ENCODE measurements at places on chromosomes 6 and 20.
A peak's percentile ranks its signal among the peaks of the same experiment; 100 is the strongest.

- no peak for DNase-seq
These were observed 194.6 kb upstream of the LAMP5 start for GRCh38 chr20:9319687-9320384.

DNA sequence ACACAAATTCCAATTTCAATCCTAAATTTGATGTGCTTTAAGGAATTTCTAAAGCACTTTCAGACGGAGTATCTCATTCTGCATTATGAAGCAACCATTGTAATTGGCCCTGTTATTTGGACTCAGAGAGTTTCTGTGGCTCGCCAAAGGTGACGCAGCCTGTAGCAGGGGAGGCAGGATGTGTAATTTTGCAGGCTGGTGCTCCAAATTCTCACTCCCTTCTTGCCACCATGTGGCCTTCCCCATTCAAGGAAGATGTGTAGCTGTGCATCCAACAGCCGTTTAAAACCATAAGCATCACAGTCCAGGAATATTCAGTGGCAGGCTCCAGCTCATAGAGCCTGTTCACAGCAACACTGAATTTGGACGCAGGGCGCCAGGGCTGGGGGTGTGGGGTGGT, 45.8 kb downstream of the AGPAT4 start:
- DNase-seq = no peak

DNA sequence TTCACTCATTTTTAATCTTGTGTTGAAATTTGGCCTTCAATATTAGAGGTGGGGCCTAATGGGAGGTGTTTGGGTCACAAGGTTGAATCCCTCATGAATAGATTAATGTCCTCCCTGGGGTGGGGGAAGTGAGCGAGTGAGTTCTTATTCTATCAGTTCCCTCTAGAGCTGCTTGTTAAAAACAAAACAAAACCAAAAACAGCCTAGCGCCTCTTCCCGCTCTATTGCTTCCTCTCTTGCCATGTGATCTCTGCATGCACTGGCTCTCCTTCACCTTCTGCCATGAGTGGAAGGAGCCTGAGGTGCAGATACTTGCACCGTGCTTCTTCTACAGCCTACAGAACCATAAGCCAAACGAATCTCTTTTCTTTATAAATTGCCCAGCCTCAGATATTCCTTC, 89.6 kb upstream of the SLC35F1 start:
- no peak for DNase-seq

GRCh38 chr6:93394471-93394870, 24.9 kb downstream of the EPHA7 start:
- DNase-seq = no peak

GRCh38 chr6:75368151-75368779, 83.7 kb upstream of the TMEM30A start:
- no peak for DNase-seq

DNA sequence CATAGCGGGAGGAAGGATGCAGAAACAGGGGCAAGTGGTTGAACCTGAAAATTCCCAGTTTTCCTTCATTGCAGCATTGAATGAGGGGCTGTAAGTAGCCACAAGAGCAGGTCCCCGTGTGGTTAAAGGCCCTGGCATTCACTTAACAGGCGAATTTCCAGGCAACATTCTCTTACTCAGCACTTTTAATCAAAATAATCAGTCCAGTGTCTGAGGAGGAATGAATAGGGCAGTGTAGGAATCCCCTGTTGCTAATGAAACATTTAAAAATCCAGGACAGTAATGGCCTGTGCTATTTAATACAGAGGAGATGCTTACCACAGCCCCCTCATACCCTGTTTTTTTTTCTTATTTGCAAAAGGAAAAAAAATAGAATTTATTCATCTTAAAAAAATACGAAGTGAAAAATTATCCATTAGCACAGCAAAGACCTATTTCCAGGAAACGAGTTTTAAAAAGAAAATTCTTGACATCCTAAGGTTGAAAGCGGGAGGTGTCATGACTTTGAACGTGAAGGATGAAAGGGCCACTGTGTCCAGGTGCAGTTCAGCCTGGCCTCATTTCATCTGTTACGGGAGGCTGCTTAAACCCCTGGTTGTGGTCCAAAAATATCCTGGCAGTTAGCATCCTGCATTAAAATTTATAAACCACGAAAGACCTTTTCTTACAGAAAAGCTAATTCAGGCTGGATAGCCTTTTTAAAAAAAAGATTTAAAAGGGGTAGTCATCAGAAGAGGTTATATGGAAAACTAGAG, 20.2 kb downstream of the MYLK4 start:
- DNase-seq = no peak

DNA sequence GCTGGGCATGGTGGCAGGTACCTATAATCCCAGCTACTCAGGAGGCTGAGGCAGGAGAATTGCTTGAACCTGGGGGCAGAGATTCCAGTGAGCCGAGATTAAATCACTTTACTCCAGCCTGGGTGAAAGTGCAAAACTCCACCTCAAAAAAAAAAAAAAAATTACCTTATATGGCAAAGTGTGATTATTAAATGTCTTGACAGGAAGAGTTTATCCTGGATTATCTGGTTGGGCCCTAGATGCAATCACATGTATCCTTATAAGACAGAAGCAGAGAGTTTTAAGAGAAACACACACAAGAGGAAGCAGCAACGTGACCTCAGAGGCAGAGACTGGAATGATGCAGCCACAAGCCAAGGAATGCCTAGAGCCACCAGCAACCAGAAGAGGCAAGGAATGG, 11.0 kb downstream of the ADA start:
- no peak for DNase-seq

GRCh38 chr6:30325873-30326525, 728 bp upstream of the TRIM39 start:
- peak; percentile 78 for DNase-seq

GRCh38 chr6:150588888-150589499, 10.7 kb upstream of the PLEKHG1 start:
- DNase-seq = no peak

GRCh38 chr6:139768196-139768595, 393.7 kb upstream of the CITED2 start:
- no peak for DNase-seq

DNA sequence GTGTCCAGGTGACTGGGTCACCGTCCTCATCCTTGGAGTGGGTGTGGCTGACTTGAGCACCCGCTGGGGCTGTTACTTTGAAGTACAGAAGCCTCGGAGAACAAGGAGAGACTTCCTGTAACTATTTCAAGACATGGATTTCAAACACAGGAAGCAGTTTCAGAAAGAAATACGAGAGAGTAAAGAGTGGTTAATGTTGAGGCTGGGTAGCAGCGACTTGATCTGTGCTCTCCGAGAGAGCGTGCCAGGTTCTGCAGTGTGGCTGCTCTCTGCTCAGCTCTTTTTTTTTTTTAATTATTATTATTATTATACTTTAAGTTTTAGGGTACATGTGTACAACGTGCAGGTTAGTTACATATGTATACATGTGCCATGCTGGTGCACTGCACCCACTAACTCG, 17.5 kb upstream of the EFCAB8 start:
- no peak for DNase-seq

GRCh38 chr6:54602591-54602990, 244.0 kb upstream of the FAM83B start:
- DNase-seq = no peak

GRCh38 chr20:18276821-18277220, 11.5 kb upstream of the ZNF133 start:
- DNase-seq = peak; percentile 59

- no peak for DNase-seq
These were observed 325.1 kb downstream of the CDH26 start for GRCh38 chr20:60283281-60283680.

DNA sequence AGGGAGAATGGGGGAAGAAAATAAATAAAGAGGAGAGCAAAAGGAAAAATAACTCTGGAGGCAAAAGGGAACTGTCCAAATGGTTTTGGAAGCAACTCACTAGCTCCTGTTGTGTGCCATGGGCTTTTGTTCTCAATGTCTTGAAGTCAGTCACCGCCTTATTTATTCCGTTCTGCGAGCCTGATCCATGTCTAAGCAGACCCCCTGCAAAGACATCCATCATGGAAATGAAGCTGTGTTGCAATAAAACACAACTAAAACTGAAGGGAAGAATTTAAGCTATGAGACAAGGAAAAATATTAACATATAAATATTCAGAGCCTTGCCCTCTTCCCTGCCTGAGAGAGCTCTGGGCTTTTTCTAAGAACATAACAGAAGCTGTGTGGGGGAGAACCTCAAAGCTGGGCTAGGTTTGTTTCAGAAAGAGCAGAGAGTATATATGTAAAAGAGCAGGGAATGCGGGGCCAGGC, 373.2 kb upstream of the CNR1 start:
- DNase-seq = no peak

DNA sequence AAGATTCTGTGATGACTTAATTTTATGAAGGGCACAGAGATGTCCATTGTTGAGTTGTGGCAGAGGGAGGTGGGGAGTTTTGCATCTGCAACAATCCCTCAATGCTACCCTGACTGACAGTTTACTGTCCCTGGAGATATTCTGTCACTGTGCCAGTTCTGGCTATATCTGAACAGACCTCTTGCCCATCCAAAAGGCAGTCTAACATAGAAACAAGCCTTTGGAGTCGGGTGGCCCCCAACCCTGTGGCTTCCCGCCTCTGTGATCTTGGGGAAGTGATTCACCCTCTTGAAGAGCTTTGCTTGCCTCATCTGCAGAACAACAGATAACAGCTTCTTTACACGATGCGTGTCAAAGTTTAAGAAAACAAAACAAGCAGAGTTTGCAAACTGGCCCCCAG, 3.8 kb upstream of the E2F1 start:
- peak; percentile 58 for DNase-seq

DNA sequence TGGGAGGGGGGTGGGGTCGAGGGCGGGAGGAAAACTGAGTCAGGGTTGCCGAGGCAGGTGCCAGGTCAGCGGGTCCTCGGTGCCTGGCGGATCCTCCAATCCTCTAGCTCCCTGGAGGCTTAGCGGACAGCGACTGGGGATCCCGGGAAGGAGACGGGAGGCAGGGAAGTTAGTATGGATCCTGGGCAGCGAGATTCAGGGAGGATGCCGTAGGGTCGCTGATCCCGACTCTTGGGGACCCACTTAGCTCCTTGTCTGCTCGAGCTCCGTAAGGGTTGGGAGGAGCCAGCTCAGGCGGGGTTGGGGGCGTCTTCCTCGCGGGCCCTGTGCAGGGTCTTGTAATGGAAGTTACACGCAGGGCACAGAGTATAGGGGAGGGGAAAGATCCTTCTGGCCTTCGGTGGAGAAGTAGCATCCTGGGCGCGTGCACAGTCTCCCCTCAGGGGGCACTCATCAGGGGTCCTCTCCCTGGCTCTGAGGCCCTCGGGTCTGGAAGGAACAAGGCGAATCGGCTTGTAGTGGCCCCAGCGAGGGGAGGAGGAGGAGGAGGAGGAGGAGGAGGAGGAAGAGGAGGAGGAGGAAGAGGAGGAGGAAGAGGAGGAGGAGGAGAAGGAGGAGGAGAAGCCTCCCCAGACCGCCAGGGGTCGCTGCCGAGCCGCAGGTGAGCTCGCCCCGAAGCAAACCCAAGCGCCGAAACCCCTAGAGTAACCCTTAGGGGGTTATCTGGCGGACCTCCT, 6.4 kb upstream of the SLC12A5 start:
- DNase-seq = peak; percentile 51

DNA sequence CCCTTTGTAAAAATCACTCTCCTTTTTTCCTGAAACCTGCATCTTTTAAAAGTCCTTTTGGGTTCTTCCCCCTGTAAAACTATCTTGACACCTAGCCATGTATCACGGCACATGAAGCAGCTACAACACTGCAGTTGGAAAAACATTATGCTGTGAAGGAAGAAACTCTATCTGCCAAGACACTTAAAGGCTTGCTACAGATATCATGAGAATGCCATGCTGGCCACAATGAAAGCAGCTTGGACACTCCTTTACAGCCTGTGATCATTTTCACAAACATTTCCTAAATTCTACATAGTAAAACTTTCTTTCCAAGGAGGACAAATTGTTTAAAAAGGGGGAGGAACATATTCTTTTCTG, 31.8 kb downstream of the CNKSR3 start:
- no peak for DNase-seq

- DNase-seq = no peak
These were observed 469.4 kb upstream of the SLC35B3 start for GRCh38 chr6:8904754-8905153.

DNA sequence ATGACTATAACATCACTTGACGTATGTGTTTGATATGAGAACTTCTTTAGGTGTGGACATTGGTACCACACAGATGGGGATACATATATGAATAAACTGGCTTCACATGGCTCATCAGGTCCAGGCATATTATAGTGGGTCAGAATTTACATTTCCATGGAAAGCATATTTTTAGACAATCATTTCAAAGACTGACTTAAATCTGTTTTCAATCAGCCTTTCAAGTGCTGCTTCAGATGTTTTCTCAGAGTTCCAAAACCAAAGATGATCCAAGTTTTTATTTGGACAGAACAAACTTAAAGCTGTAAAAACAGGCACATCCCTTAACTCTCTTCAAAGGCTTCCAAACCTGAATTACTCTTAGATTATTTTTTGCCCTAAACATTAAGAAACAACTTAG, 88.1 kb downstream of the PRSS35 start:
- DNase-seq = no peak

GRCh38 chr20:46545077-46545826, 5.2 kb downstream of the OCSTAMP start:
- DNase-seq = peak; percentile 47

GRCh38 chr6:88813045-88813444, 150.4 kb downstream of the RNGTT start:
- DNase-seq = no peak

GRCh38 chr6:86118271-86118670, 475.6 kb upstream of the SYNCRIP start:
- DNase-seq = no peak

- DNase-seq = no peak
These were observed 55.7 kb upstream of the BHLHE23 start for GRCh38 chr20:63062188-63063140.

DNA sequence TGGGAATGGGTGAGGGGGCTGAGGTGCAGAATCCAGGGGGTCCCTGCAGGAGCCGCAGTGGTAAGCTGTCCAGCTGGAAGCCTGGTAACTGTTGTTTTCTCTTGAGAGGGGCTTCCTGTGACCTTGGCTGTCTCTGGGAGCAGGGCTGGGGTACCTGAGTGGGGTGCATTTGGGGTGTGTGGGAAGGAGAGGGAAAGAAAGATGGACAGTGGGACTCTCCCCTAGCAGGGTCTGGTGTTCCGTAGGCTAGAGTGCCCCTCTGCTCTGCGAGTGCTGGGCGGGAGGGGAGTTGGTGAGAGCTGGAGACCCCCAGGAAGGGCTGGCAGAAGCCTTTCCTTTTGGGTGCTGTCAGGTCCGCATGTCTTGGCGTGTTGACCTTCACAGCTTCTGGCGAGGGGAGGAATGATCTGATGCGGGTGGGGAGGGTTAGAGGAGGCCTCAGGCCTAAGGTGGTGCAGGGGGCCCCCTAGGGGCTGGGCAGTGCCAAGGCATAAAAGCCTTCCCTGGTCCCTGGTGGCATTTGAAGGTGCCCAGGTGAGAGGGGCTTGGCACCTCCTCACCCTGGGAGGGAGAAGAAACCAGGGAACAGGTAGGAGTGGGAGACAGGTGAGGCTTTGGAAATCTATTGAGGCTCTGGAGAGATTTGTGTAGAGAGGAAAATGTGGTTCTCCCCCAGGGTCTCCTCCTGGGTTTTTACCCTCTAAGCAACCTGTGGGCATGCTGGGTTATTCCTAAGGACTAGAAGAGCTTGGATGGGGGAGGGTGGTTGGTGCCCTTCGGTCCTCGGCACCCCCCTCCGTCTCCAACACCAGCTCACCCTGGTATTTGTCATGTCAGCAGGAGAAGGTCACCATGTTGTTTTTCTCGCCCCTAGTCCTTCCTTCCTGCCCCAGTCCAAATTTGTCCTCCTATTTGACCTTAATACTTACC, 3.3 kb downstream of the VEGFA start:
- peak; percentile 38 for DNase-seq

GRCh38 chr6:157774153-157775135, 48.6 kb upstream of the SNX9 start:
- no peak for DNase-seq

Measured in stimulated activated CD8-positive, alpha-beta memory T cell treated with anti-CD3 and anti-CD28 coated beads, Interleukin-15, amount 100 ng/mL, for 48 hours (primary cell).